ENCODE measurements at places on chromosomes 11 and 22.

GRCh38 chr11:116348226-116348625, 424.6 kb downstream of the BUD13 start:
- DNase-seq = no peak

- DNase-seq = no peak
These were observed 3.6 kb upstream of the SLCO2B1 start for GRCh38 chr11:75147191-75147874.

DNA sequence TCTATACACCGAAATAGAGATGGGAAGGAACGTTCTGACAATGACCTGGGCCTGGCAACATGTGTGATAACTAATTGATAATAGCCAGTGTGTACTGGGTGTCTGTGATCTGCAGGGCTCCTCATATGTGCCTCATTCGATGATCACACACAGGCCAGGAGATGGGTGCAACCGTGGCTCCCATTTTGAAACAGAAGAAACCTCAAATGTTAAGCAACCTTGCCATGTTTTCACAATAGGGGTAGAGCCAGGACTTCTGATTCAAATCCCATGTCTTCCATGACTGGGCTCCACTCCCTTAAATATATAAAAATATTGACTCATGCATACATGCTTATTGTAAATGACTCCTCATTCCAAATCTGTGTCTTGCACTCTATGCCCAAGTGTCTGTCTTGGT, 11.1 kb downstream of the APOL3 start:
- no peak for DNase-seq

- peak; percentile 66 for DNase-seq
These were observed at the start of gene TP53I11 for GRCh38 chr11:44950625-44951476. TSS of gene TP53I11 (minus strand) at chr11:44950883. CDS start at chr11:44938335, 12,548 bp downstream.

DNA sequence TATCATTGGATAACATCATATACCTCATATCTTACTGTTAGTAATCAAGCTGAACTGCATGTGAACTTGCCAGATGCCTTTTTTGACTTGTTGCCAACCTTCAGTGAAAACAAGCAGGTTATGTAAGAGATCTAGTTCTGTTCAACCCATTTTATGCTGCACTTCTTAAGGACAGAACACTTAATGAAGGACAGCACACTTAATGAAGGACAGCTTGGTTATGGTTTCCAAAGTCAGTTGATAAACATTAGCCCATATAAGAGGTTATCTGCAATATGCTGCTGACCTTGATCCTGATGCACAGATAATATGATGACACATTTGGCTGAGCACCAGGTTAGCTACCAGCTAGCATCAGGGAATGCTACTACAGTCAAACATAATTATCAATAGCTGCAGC, 358.7 kb upstream of the PDGFD start:
- DNase-seq = no peak

- DNase-seq = no peak
These were observed 9.3 kb upstream of the NUP50 start for GRCh38 chr22:45154383-45154782.

DNA sequence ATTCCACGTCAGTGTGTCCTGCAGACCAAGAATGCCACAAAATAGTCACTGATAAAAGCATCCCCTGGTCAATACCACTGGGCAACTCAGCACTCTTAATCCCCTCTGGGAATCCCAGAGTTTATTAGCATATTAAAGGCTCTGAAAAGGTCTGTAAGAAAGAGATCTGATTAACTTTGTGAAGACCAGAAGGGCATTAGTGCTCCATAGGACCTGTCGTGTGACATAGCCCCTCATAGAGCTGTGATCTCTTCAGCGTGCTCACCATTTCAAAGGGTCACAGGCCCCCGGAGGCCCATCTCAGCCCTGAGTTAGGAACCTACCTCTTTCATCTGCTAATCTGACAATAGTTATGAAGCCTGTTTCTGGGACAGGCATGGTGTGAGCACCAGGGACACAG, 299.2 kb downstream of the MN1 start:
- no peak for DNase-seq

DNA sequence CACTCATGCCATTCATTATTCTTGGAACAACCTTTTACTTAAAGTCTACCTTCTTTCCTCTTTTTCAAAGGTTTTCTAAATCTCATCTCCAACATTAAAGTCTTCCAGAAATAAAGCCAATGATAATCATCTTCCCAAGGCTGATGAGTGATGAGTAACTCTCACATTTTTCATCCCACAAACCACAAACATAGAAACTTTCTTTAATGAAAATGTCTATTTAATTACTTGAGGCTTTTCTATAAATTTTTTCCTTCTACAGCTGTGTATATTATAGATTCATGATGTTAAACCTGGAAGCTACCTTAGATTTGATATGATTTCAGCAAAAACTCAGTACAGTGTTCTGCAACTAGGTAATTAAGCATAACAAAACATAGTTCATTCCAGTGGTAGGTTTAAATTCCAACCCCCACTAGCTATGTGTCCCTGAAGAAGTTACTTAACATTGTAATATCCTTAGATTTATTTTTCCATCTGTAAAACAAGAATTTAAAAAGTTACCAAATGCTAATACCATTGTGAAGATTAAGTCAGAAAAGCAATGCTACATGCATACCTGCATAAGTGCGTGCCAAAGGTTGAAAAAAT, 845.4 kb downstream of the KCNA4 start:
- no peak for DNase-seq

GRCh38 chr11:102685338-102685737, 20.2 kb downstream of the MMP27 start:
- no peak for DNase-seq

GRCh38 chr11:111808834-111809233, 42.6 kb upstream of the PPP2R1B start:
- no peak for DNase-seq

GRCh38 chr11:34263441-34264091, 94.2 kb downstream of the ABTB2 start:
- no peak for DNase-seq

GRCh38 chr22:39946126-39946502, 14.1 kb upstream of the TMA7B start:
- DNase-seq = no peak

DNA sequence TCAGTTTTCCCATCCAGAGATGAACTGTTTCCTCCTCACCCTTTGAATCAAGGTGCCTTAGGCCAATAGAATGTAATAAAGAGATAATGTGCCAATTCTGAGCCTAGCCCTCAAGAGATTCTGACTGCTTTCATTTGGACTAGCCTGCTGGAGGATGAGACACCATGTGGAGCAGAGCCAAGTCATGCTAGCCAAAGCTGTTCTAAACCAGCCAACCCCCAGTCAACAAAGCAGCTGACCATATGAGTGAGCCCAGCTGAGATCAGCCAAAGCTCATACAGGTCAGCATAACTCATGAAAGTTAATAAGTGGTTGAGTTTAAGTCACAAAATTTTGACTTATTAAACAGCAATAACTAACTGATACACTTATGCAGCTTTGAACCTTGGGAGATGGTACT, 66.7 kb upstream of the DBX1 start:
- no peak for DNase-seq

- DNase-seq = no peak
These were observed 27.6 kb downstream of the KDM2A start for GRCh38 chr11:67146516-67147226.

- no peak for DNase-seq
These were observed 32.6 kb upstream of the SLC6A5 start for GRCh38 chr11:20566591-20567434.

DNA sequence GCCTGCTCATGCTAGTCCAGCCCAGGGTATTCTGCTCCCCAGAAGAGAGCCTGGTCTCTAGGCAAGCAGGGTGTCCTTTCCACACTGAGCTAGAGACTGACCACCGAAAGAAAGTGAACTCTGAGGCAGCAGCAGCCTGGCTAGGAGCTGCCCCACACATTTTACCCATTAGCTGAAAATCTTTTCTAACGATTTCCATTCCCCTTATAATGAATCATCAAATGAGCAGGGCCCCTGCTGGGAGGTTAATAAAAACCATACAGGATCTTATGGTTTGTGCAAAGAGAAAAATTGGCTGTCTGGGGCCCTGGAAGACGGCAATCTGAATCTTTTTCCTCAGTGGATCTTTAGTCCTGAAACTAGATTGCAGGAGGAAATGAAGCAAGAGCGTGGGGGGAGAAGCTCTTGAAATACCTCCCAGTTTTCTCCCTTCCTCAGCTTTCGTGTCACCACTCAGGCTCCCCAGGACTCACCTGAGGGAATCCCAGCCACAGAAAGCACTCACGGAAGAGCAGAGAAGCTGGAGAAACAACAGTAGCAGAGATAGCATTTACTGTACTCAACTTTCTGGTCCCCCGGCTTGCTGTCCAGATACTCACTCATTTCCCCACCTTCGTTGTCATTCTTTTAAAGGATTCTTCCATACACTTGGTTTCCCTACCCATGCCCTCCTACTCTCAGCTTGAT, 74.7 kb upstream of the CD44 start:
- no peak for DNase-seq

- DNase-seq = no peak
These were observed 1.2 kb upstream of the ATF4 start for GRCh38 chr22:39518996-39519680.

- DNase-seq = no peak
These were observed 47.1 kb downstream of the RRP8 start for GRCh38 chr11:6556139-6556949.

- DNase-seq = no peak
These were observed 9.1 kb downstream of the UCP3 start for GRCh38 chr11:73999581-74000306.

- no peak for DNase-seq
These were observed 460.9 kb upstream of the LRRC4C start for GRCh38 chr11:41920374-41920773.

GRCh38 chr22:39101226-39101625, 4.2 kb downstream of the APOBEC3H start:
- DNase-seq = no peak

DNA sequence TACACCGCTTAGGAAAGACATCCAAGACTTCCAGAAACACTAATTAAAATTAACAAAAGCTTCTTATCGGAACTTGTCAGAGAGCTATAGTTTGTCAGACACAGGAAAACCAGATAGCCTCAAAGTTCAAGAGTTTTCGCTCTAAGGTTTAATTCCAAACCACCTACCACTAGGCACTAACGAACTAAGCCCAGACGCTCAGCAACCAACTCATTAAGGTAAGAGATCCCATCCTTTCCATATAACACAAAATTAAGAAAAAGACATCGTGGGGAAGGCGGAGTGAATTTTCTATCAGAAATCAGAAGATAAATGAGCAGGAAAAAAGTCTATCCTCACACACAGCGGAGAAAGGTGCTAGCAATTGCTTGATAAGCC, 382 bp downstream of the IMMP1L start:
- DNase-seq = no peak

- DNase-seq = no peak
These were observed 89.2 kb downstream of the FDX1 start for GRCh38 chr11:110518809-110519514.

- no peak for DNase-seq
These were observed 42.4 kb downstream of the TTC28 start for GRCh38 chr22:28637225-28637624.

GRCh38 chr22:24423519-24424000, 3.8 kb upstream of the ADORA2A start:
- peak; percentile 58 for DNase-seq

GRCh38 chr22:31244943-31245451, 32.9 kb downstream of the LIMK2 start:
- DNase-seq = no peak

- DNase-seq = no peak
These were observed 66.8 kb downstream of the BRD1 start for GRCh38 chr22:49760630-49761571.

DNA sequence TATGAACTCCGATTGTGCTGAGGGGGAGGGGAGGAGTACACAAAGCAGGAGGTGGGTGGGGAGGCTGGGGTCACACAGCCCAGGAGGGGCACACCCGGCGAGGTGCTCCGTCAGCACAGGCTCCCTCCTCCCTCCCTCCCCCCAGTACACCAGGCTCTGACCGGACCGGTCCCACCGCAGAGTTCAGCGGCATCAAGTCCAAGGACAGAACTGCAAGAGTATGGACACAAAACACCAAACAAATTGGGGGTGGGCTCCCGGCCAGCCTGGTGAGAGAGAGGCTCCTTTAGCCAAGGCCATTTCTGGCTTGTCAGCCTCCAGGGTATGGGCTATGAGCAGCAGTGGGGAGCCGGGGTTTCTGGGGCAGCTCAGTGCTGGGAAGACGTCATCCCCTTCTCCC, 68.3 kb downstream of the ST3GAL4 start:
- no peak for DNase-seq

DNA sequence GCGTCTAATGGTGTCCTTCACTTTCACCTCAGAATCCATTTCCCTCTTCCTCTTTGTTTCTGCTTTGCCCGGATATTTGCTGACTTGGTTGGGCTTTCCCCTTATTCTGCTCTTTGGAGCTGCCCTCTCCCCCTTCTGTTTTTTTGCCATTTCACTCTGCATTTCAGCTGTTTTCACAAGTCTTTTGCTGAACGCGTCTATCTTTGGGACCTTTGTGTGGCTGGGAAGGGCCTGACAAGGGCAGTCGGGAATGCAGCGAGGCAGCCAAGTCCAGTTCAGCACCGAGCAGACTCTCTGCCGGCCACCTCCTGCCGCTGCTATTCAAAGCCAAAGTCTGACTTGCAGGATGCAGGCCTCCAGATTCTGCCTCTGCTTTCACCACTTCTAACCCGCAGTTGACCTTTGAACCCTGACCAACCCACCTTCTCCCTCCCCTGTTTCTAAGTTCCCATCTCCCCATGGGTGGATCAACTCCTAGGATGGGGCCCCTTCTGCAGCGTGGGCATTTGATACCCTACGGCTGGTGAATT, 38.2 kb downstream of the FEZ1 start:
- no peak for DNase-seq

GRCh38 chr11:75188671-75189070, 37.8 kb downstream of the SLCO2B1 start:
- DNase-seq = no peak

DNA sequence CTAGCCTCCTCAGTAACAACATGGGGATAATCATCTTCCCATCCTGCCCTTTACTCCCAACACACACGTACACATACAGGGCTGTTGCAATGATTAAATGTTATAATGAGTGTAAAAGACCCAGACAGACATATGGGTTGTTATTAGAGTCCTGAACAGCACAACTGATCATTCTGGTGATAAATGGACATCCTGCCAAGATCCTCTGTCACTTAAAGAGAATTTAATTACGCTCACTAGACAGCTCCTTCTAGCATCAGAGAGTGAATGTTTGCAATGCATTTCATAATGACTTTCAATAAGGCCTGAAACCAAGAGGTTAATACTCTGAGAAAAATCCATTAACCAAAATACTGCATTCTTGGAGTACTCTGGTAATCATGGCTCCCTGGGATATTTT, 115.8 kb downstream of the KCNC1 start:
- no peak for DNase-seq

DNA sequence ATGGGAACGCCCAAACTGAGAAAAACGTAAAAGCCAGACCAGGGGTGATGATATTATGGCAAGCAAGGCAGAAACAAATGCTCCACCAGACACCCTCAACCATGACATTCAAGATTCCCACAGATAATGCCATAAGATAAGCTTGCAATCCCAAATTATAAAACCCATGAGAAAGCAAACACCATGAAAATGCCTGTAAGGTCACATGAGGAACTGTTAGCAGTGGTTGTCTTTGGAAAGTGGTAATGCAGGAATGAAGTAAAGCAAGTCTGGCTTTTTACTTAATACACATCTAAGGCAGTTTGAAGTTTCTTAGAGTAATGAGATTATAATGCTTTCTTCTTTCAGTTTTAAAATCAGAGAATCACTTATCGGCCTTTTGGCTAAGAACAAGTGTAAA, 111.0 kb downstream of the MN1 start:
- DNase-seq = no peak

- no peak for DNase-seq
These were observed 4.5 kb upstream of the TPP1 start for GRCh38 chr11:6623391-6624363.

GRCh38 chr11:15800111-15800800, 556.1 kb downstream of the SOX6 start:
- DNase-seq = no peak

- DNase-seq = no peak
These were observed 516.8 kb upstream of the FAT3 start for GRCh38 chr11:91707652-91708482.

Data from stimulated activated CD4-positive, alpha-beta T cell treated with anti-CD3 and anti-CD28 coated beads, Interleukin-15, amount 100 ng/mL, for 48 hours (primary cell).